ENCODE measurements at places on chromosomes 12 and 14. TPM values are rescaled to one million over a fixed set of nuclear protein-coding genes. Genes with fewer than 3 reads are reported as not detected.

GPR162 gene
- 0.51 TPM for total RNA-seq

DNAH10 gene
- total RNA-seq = 0.11 TPM

KRT8 gene
- total RNA-seq = 5.5 TPM

OR9K2 gene
- total RNA-seq = not detected

CCDC177 gene
- not detected for total RNA-seq

ANKRD33 gene
- not detected for total RNA-seq

Measured in GM23248 (cell line).